ENCODE measurements at places on chromosomes 11 and 22.

DNA sequence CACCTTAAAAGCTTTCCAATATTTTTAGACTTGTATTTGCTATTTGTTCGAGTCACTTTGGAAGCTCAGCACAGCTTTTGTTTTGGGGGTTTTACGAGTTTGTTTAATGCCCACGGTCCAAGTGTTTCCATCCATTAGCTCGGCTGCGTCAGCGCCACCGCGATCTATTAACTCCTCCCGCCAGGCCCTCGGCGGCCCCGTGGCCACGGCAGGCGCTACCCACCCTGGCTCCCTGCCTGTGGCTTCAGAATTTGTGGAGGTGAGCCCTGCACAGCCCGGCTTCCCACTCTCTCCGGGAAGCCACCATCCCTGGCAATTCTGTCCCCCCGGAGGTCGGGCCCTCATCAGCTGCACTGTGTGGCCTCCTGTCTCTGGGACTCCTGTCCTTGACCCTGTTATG is 648.5 kb downstream of the BRD1 start:
- DNase-seq = no peak

- no peak for DNase-seq
Measured at GRCh38 chr11:77384571-77384970, 83.1 kb upstream of the GDPD4 start.

DNA sequence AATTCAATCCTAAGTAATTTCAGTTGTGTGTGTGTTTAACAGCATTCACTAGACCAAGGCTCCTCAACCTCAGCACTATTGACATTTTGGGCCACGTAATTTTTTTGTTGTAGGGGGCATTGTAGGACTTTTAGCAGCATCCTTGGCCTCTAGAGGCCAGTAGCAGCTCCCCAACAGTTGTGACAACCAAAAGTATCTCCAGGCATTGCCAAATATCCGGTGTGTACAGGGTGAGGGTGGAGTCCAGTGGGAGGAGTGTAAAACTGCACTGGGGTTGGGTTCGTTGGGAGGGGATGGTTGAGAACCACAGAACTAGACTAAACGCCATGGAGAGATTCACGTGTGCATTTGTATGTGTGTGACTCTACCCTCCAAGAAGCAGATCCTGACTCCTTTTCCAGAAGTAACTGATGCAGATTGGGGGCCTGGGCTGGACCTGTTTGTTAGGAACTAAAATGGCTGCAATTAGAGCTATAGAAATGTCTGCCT is 5.9 kb upstream of the PHF21A start:
- peak; percentile 91 for DNase-seq

DNA sequence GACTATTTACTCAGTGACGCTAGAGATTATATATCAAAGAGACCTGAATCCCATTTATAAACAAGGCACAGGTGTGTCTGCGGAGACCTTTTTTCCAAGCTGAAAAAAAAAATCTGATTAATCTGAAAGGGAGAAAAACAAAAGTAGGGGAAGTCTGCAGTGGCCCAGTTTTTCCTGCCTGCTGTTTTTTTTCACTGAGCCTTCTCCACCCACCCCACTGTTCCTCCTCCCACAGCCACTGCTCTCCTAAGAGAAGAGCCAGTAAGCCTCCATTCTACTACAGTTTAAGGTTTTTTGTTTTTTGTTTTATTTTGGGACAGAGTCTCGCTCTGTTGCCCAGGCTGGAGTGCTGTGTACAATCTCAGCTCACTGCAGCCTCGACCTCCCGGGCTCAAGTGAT is 18.4 kb downstream of the ARFGAP2 start:
- no peak for DNase-seq

GRCh38 chr11:63705526-63705925 is 24.2 kb downstream of the RTN3 start:
- peak; percentile 9 for DNase-seq

- DNase-seq = no peak
Measured at GRCh38 chr22:42317691-42318547, 47.5 kb upstream of the TCF20 start.

DNA sequence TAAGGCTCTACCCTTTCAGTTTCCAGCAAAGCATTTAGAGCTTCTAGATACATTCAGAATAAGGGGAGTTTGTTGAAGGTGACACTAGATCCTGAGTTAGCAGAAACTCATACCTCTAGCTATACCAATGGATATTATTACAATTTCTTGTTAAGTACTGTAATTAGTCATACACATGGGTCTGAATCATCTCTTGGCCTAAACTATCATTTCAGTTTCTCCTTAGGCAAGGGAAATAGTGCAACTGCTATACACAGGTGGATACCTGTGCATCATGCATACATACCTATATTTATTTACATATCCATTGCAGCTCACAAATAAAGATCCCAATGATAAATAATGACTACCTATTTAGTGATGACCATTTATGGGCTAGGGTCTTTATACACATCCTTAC is 45.1 kb upstream of the PAX6 start:
- DNase-seq = peak; percentile 29

GRCh38 chr11:846496-847098 is 3.9 kb downstream of the TSPAN4 start:
- no peak for DNase-seq

DNA sequence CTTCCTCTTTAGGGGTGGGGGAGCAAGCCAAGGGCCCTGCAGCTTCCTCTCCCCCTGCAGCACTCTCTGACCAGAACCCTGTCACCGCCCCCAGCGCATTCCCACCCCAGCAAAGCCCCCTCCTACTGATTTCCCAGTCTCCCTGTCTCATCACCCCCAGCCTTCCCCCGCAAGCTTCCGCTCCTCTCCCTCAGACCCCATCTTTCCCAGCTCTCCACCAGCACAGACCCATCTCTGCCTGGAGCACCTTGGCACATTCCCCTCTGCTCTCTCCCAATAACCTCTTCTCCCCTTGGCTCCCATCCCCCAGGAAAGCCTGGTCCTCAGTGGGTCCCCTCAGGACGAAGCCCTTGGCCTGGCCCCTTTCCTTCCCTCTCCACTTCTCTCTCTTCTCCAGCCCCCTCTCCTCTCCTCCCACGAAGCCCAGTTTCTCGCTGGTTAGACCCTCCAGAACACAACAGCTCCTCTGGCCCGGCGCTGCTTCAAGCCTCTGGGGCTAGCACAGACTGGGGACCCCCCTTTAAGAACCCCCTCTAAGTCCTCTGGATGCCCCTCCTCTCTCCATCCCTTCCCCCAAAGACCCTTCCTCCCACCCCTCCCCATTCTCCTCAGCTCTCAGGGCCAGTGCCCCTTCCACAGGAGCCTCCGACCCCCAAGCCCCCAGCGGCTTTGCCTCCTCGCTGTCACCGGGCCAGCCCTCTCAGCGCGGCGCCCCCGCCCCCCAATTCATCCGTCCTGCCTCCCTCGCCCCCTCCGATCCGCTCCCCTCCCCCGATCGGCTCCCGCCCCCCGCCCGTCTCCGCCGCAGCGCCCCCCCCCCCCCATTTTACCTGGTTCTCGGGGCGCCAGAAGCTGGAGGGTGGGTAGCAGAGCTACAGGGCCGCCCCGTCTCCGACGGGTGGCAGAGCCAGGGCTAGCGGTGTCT is 594 bp downstream of the NRXN2 start:
- no peak for DNase-seq

DNA sequence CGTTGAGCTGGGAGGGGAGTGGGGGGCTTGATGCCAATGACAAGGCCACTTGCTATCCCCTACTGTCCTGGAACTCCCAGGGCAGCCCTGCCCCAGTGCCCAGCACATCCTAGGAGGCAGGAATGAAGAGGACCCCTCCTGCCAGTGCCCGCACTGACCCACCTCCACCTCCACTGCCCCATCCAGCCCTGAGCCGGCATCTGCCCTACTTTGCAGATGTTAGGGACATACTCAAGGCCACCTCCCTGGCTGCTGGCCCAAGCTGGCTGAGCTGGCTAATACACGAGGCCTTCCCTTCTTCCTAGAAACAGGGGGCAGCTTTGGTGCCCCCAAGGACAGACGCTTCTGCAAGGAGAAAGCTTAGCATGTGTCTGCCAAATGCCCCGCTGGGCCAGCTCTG is 10.8 kb downstream of the DHCR7 start:
- DNase-seq = no peak

DNA sequence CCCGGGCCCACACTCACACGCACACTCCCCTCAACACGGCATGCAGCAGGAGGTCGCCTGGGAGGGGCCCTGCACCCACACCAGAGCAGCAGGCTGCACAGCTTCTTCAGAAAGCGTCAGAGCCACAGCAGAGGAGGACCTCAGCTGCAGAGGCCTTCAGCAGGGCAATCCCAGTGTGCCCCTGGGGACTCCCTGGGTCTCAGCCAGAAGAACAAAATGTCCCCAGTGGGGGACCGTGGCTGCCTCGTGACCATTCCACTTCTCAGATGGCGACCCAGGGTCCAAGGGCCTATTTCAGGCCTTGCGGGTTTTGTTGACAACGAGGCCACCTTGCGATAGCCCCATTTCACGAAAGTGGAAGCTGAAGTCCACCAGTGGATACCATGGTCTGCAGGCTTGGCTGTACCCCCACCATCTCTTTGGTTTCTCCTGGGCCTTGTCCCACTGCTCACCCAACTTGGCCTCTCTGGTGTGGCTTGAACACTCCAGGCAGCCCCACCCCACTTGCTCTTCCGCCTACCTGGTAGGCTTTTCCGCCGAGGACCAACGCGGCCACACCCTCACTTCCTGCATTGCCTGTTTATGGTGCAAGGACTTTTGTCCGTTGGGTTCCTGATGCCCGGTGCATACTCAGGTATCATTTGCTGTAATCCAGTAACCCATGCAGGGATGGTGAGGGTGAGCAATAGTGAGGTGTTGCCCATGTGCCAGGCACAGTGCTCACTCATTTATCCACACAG is 38.1 kb downstream of the MB start:
- no peak for DNase-seq

DNA sequence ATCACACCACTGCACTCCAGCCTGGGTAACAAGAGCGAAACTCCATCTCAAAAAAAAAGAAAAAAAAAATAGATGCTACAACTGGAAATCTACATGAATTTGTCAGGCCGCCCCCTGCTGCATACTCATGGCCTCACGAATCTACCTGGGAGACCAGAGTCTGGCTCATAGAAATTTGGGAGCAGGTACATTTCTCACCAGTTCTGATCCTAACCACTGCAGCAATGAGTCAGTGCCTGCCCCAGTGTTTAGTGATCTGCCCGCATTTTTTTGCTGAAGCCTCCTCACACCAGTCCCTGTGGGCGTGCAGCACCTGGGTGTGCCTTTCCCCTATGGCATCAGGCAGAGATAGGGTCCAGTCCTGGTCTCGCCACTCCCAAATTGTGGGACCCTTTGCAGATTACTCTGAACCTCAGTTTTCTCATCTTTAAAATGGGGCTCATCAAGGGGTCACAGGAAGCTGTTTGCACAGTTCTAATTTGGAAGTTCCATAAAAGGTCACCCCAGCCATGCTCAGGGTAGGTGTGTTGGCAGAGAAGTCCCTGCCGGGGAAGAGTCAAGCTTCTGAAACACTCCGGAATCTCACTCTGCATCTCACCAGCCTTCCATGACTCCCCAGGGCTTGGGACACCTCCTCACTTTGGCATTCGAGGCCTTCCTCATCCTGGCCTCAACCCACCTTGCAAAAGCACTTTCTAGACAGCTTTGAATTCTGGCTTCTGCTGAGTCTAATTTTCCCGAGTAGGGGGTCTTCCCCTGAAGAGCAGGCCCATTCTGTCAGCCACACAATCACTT is 39.3 kb upstream of the LINC01488 start:
- peak; percentile 53 for DNase-seq

- no peak for DNase-seq
Measured at GRCh38 chr11:4647766-4648165, 4.0 kb downstream of the OR51E1 start.

- DNase-seq = no peak
Measured at GRCh38 chr11:121626507-121626875, 173.7 kb upstream of the SORL1-AS1 start.

- no peak for DNase-seq
Measured at GRCh38 chr11:13280092-13280722, 2.6 kb downstream of the BMAL1 start.

GRCh38 chr11:34499719-34500500 is 13.7 kb downstream of the ELF5 start:
- peak; percentile 82 for DNase-seq

DNA sequence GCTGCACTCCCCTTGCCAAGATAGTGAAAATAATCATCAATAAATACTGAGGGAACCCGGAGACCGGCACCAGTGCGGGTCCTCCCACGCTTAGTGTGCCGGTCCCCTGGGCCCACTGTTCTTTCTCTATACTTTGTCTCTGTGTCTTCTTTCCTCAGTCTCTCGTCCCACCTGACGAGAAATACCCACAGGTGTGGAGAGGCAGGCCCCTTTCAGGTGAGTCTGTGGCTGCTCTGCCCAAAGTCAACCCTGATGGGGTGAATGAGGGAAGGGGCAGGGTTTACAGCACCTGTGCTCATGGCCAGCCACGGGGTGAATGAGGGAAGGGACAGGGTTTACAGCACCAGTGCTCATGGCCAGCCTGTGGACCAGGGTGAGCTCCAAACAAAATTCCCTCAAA is 4.7 kb downstream of the BET1L start:
- DNase-seq = no peak

GRCh38 chr11:68193018-68193417 is 20.1 kb downstream of the KMT5B start:
- DNase-seq = no peak

GRCh38 chr11:100695911-100696310 is 8.8 kb downstream of the ARHGAP42 start:
- DNase-seq = no peak

GRCh38 chr11:69950120-69950519 is 128.0 kb upstream of the ANO1 start:
- no peak for DNase-seq

DNA sequence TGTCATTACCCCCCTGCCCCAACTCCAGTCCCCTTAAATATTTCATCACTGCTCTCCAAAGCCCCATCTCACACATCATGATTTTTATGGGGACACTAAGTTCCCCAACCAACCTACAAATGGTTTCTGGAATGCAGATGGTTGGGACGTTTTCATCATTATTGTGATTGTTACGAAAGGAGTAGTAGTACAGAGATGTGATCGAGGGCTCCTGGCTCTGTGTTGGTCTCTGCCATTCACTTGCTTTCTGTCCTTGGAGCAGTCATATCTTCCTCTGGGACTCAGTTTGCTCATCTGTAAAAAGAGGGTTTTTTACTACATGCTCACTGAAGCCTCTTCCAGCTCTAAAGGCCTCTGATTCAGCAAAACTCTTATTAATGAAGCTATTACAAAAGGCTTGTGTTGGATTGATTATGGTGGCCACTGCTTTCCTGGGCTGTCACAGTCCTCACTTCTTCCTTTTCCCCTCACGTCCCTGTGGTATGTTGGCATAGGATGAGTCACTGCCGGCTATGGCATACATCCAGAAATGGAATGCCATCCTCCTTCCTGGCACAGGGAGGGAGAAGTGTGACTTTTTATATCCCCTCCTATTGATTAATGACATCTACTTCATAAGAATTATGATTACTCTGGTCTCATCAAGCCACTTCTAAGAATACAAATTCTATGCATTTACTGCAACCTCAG is 593.7 kb downstream of the METTL15 start:
- DNase-seq = peak; percentile 91

GRCh38 chr11:68216171-68216938 is 3.3 kb upstream of the KMT5B start:
- peak; percentile 18 for DNase-seq

All from M059J (cell line).